NCI-H460 (cell line): ENCODE measurements at places on chromosomes 12 and 14. TPM values are rescaled to one million over a fixed set of nuclear protein-coding genes. Genes with fewer than 3 reads are reported as not detected.
A peak's percentile ranks its signal among the peaks of the same experiment; 100 is the strongest.

The P2RX4 gene
- total RNA-seq, result 16.3 and 16.6 TPM in 2 replicates

The STXBP6 gene
- total RNA-seq, result 36.9 and 38.4 TPM in 2 replicates

GRCh38 chr12:119692997-119693396 is 25.1 kb downstream of the PRKAB1 start:
- DNase-seq, result peak; percentile 77

- DNase-seq, result no peak
Measured at GRCh38 chr12:3632256-3632655, 120.7 kb downstream of the CRACR2A start.

DNA sequence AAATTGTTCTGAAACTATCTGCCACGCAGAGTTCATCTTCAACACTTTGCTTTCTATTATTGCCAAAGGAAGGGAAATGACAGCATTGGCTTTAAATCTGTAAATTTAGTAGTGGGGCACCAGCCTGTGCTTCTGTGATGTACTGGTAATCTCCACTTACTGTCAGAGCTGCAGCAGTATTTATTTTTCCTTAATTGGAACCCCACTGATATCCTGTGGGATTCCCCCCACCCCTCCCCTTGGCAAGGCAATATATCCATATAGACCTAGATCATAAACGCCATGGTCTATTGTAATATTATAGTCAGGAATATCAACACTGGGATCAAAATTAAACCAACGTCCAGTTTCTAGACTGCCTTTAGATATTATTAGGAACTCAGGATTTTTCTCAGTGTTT is 96.7 kb downstream of the RMST start:
- no peak for DNase-seq

GRCh38 chr12:68422956-68423574 is 90.9 kb upstream of the MDM1 start:
- DNase-seq, result no peak

GRCh38 chr12:112716099-112717093 is 75.2 kb upstream of the RPH3A start:
- peak; percentile 6 for DNase-seq

GRCh38 chr12:113134071-113134470 is 1.5 kb downstream of the RASAL1 start:
- DNase-seq, result no peak
